ENCODE measurements at places on chromosomes 2 and 18. TPM values are rescaled to one million over a fixed set of nuclear protein-coding genes. Genes with fewer than 3 reads are reported as not detected.

The NTSR2 gene
- polyA plus RNA-seq = not detected

The POTEE gene
- polyA plus RNA-seq = not detected

The ANKRD30B gene
- polyA plus RNA-seq = not detected

The LOXHD1 gene
- polyA plus RNA-seq = 2.1 TPM

The ALK gene
- 0.29 TPM for polyA plus RNA-seq

The METTL5 gene
- polyA plus RNA-seq = 55.8 TPM

The KANSL3 gene
- polyA plus RNA-seq = 26.2 TPM

The SAG gene
- 0.11 TPM for polyA plus RNA-seq

The ASIC4 gene
- polyA plus RNA-seq = 0.43 TPM

The LCT gene
- 0.03 TPM for polyA plus RNA-seq

The LYG1 gene
- 1.5 TPM for polyA plus RNA-seq

The KCNIP3 gene
- 6.9 TPM for polyA plus RNA-seq

The PLCD4 gene
- 58.5 TPM for polyA plus RNA-seq

The EMILIN1 gene
- polyA plus RNA-seq = 116 TPM

The SULT1C4 gene
- polyA plus RNA-seq = 23.4 TPM

The UGT1A7 gene
- not detected for polyA plus RNA-seq

The LHCGR gene
- polyA plus RNA-seq = 0.15 TPM

The FSHR gene
- polyA plus RNA-seq = 0.44 TPM

- no peak for DNase-seq
These were observed 166.9 kb upstream of the OSR1 start for GRCh38 chr2:19525313-19525712.

DNA sequence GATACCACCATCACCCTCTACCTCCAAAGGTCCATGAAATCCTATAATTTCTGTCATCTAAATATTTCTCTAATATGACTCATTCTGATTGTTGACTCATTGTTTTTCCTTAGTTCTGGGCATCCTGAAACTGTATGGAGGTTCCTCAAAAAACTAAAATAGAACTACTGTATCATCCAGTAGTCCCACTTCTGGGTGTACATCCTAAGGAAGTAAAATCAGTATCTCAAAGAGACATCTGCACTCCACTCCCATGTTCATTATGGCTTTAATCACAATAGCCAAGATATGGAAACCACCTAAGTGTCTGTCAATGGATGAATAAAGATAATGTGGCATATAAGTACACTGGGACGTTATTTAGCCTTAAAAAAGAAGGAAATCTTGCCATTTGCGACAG lies 125.8 kb upstream of the MYO3B start:
- no peak for DNase-seq

DNA sequence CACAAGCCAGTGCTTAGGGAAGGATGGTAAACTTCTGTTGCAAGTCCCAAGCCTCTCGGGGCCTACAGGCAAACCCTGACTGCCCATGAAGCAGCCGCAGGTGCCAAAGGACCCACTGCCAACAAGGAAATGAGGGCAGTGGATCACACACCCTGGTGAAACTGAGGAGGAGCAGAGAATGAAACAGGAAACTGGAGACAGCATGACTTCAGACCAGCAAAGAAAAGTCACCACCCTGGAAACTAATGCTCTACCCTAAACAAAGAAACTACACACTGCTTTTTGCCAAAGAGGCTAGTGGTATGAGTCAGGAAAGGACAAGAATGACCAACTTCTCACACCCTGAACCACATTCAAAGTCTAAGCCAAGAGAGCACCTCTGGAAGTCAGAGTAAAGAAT lies 97.2 kb downstream of the MYO5B start:
- no peak for DNase-seq

GRCh38 chr2:72211777-72212485 lies 64.3 kb upstream of the CYP26B1 start:
- DNase-seq = peak; percentile 11

- DNase-seq = no peak
These were observed 459 bp upstream of the ESPNL start for GRCh38 chr2:238099714-238100048.

GRCh38 chr18:14179306-14179705 lies 47.1 kb upstream of the ZNF519 start:
- no peak for DNase-seq

GRCh38 chr2:178271629-178272333 lies 77.5 kb downstream of the OSBPL6 start:
- peak; percentile 94 for DNase-seq

- DNase-seq = peak; percentile 94
These were observed at the start of gene METAP1D for GRCh38 chr2:171999604-172000469. METAP1D (plus strand) TSS chr2:171999953; CDS start chr2:171999970, 17 bp downstream.

DNA sequence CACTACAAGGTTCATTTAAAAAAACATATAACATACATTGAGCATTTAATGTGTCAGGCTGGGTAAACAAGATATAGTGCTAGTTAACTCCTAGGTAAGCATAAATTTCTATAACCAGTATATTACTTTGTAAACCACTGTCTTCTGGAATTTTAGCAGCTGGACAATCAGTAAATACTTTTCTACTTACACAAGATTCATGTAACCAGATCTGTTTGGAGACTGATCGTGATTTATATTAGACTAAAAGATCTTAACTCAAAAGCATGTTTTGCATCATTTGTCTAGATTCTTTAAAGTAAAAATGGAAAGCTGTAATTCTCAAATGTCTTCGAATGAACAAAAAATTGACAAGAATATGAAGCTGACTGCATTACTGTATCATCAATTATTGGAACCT lies 941 bp upstream of the SGO2 start:
- no peak for DNase-seq

GRCh38 chr2:216574046-216574445 lies 59.2 kb upstream of the IGFBP2 start:
- no peak for DNase-seq

GRCh38 chr2:53964257-53964952 lies 6.4 kb downstream of the PSME4 start:
- no peak for DNase-seq

- no peak for DNase-seq
These were observed 364 bp downstream of the STAT1 start for GRCh38 chr2:191013682-191013931.

GRCh38 chr2:109446278-109447131 lies 167.3 kb downstream of the SEPTIN10 start:
- DNase-seq = no peak

DNA sequence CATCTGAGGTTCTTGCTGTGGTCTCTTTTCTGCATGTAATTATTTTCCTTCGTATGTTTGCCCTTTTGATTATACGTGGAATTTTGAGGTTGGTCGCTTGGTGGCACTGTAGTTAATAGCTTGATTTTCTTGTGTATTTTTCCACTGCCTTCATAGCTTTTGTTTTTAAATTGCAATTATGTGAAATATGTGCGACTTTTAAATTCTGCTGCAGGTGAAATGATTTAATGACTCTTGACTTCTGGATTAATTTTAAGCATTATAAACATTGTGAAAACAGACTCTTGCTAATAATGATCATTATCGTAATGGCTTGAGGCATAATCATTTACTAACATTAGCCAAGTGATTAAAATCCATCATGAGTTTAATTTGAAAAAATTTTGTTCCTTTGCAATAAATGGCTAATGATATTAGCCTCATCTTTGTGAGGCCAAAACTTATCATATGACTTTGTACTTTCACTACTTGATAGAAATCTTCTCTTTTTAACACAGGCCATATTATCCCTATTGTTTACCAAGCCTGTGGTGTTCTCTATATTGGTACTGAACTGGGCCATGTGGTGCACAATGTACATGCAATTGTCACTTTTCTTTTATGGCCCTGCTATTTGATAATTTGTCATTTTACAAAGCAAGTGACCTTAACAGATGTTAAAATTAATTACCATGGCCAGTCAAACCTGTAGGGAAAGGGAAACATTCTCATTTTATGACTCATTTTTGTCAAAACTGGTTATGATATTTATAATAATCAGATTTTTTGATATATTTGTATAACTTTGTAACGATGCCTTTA lies 62.8 kb upstream of the NEUROD1 start:
- DNase-seq = peak; percentile 74

DNA sequence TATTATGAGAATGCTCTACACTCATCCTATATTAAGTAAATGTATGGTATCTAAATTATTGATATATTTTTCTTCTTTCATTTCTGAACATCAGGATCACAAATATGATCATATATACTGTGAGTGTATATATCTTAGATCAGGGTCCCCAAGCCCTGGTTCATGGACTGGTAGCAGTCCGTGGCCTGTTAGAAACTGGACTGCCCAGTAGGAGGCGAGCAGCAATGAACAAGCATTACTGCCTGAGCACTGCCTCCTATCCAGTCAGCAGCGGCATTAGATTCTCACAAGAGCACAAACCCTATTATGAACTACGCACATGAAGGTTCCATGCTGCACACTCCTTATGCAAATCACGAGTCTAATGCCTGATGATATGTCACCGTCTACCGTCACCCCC lies 1247.1 kb upstream of the NXPH2 start:
- no peak for DNase-seq

- no peak for DNase-seq
These were observed 267.9 kb downstream of the SOX11 start for GRCh38 chr2:5959836-5960820.

DNA sequence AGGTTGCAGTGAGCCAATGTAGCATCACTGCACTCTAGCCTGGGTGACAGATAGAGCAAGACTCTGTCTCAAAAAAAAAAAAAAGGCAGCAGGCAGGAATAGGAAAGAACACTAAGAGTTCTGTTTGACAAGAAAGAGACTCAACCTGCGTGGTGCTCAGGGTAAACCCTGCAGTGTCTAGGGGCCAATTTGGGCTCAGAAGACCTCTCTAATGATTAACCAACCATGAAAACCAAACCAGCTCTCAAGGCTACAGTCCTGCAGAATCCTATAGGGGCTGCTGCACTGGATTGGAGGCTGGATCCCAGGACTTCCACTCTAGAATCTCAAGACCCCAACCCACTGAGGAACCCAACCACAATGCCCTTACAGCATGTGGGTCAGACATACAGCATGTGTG lies 2.4 kb downstream of the TRABD2A start:
- no peak for DNase-seq

DNA sequence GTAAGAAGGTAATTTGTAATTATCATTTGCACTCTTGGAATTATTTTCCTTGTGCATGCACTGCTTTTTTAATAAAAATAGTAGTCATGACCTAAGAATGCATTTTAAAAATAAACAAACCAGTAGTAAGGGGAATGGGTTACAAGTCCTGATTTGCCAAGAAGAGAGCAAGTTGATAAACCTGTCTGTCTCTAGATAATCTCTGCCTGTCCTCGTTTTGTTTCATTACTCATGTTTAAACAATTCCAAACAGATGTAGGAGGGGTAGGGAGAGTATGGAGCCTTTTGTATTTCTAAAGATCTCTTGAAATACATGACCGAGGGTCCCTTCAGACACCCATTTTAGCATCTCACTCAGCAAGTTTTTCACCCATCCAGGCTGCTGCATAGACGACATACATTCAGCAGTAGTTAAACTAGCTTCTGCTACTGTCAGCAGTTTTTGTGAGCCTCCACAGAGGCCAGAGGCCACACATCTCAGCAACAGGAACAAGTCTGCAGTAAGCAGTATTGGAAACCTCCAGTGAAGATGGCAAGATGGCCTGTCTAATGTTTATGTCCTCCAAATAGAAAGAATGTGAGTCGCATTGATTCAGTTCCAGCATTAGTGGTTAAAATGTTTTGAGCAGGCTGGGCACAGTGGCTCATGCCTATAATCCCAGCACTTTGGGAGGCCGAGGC lies 2.3 kb upstream of the EXOC6B start:
- no peak for DNase-seq

DNA sequence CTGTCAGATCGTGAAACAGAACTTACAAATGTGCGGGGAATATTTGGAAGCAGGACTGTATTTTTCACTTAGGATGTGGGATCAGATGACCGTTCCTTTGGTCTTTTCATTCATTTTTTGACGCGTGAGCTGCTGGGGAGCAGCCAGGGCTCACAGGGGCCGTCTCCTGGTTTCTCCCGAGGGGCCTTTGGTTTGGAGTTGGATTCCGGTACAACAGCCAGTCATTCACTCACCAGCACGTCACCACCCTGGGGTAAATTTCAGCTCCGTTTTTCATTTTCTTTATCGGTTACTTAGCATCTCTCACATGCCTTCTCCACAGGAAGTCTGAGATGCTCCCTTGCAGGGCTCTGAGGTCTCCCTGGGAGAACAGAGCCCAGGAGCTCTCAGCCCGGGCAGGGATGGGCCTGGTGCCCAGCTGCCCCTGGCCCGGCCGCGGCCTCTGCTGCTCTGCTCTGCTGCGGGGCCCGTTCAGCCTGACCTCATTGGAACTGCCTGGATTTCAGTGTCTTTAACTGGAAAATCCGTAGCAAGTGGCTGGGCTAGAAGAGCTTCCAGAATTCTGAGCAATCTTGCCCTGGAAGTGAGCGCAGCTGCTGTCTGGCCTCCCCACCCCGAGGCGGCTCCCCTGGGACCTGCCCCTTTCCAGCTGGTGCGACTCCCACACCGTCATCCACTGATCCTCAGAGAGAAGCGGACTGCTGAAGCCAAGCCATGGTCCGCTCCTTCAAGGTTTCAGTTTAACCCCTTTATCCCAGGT lies 335.6 kb downstream of the EIPR1 start:
- DNase-seq = peak; percentile 88

GRCh38 chr2:101012706-101013181 lies 10.7 kb downstream of the RPL31 start:
- DNase-seq = peak; percentile 55

DNA sequence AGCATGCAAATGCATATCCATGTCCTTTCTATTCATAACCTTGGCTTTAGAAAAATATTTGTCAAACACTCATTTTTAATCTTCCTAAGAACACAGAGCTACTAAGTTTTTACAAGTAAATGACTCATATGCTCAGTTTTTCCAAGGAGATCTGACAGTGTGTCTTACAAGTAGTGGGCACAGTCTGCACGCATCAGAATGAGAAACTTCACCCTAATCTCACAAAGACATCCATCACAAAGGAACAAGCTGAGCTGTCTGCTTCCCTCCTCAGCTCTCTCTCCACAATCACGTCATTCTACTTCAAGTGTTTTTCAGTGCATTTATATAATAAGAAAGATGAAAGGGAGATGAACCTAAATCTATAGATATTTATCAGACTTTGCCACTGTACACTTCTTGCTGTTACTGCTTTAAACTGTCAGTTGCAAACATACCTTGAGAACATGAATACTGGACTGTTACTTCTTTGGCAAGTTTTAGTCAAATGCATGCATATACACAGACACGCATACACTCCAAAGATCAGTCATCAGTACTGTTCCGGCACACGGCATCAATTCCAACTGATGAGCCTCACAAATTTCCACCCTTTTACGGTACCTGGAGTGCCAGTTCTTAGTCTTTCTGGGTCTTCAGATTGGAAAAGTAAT lies 75.7 kb downstream of the RBMS1 start:
- no peak for DNase-seq

- no peak for DNase-seq
These were observed 121.5 kb upstream of the RASGRP3 start for GRCh38 chr2:33354981-33355380.

DNA sequence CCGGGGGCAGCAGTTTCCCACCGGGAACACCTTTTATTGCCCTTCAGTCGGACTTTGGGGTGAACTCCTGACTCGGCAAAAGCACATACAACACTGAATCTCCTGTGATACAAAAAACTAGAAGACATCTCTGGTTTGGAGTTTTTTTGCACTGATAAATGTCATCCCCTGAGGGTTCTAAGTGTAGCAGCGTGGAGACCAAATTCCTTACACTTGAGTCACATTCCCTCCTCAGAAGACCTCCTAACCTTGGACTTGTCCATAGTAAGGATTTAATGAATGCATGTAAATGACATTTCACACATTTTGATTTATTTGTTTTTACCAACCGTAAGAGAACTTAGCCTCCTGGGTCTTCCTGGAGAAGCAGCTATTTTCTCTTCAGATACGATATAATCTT lies 54.0 kb upstream of the GPR45 start:
- no peak for DNase-seq

All from muscle of leg (tissue), 16 donors.